ENCODE measurements at places on chromosomes 3 and 15.

GRCh38 chr3:125313060-125313635, 62.0 kb downstream of the ZNF148 start:
- DNase-seq = no peak

DNA sequence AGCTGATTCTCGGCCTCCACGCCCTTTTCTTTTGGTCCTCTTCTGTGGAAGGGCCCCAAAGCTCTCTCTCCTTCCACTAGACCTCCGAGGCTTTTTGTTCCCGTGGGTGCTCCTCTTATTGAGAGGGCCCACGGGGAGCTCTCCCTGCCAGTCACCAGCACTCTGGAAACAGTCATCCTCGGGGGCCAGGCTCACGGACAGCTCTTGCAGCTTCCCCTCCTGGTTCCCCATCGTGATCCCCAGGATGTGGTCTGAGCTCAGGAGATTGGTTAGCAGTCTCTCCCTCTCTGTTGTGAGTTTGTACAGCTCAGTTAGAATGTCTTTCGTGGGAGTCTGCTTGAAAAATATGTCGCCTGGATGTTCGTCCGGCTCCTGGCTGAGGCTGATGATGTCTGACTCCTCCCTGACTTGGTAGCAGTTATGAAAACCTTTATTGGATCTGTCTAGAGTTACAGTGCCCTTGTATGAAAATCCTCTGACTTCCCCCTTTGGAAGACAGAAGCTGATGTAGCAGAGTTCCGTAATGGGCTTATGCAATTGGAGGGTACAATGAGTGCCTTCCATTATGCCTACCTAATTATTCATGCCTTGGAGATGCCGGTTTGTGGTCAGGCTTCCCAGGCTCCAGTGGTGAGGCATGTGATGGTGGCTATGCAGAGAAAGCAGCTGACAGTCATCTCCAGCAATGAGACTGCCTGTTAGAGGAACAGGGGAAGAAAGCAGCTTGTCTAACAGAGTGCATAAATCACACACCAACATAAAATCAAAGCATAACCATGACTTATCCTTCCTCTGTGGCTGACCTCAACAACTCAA, 40.0 kb downstream of the FMN1 start:
- peak; percentile 60 for DNase-seq

GRCh38 chr15:92883876-92884435, 16.2 kb upstream of the CHD2 start:
- DNase-seq = peak; percentile 76

GRCh38 chr15:71455107-71455506, 339.8 kb downstream of the THSD4 start:
- no peak for DNase-seq

DNA sequence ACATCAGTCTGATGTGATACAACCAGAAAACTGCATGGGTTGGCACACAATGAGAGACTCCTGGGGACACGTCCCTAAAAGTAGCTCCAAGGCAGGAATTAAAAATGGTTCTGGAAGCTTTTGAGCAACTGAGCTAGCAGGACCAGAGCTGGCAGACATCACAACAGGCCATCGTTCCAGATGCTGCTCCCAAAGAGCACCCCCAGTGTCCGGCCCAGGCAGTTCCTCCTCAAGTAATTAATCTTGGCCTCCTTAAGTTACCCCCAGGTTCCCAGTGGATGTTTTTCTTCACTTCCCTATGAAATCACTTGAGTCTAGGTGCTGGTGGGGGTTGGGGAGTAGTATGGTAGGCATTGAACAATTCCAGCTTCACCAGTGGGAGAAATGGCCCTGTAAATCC, 711.6 kb downstream of the MECOM start:
- no peak for DNase-seq

DNA sequence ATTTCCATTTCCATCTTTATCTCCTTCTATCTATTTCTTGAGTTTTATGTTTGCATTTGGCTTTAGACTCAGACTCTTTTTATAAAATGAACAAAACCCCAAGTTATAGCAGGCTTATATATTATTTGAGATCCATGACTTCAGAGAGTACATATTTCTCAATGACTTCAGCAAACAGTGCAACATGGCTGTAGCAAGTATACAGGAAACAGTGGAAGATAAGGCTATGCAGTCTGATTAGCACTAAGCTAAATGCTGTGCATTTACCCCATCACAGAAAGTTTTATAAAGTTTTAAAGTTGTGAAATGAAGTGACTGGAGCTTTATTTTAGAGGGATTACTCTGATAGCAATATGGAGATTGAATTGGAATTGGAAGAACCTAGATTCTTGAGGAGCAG, 463.5 kb upstream of the TGFBR2 start:
- DNase-seq = no peak

- no peak for DNase-seq
Measured at GRCh38 chr3:86969500-86970189, 21.3 kb downstream of the VGLL3 start.

GRCh38 chr3:27633224-27633545, 88.9 kb downstream of the EOMES start:
- DNase-seq = no peak

- DNase-seq = peak; percentile 99
Measured at GRCh38 chr15:43329960-43330779, at the start of gene LCMT2. Gene LCMT2 (minus strand): TSS chr15:43330573. CDS start chr15:43330489, 84 bp downstream.

GRCh38 chr3:171156401-171157010, 130.0 kb upstream of the SLC2A2 start:
- no peak for DNase-seq

DNA sequence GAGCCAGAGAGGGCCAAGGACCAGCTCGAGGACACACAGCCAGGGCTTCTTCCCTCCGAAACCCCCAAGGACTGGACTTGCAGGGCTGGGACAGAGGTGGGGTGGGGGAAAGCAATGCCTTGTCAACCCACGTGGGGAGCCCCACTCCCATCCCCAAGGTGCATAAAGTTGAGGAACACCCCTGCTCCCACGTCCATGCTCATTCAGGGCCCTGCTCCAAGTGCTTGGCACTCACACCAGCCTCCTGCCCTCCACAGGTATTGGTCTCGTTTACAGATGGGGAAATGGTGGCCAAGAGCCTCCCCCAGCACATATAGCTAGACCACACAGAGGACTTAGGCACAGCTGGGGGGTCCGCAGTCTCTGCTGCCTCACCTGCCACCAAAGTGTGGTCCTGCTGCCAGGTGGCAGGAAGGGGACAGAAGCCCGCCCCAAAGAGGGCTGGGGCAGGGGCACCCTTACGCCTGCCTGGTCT, 50.5 kb upstream of the CSPG4 start:
- DNase-seq = no peak

DNA sequence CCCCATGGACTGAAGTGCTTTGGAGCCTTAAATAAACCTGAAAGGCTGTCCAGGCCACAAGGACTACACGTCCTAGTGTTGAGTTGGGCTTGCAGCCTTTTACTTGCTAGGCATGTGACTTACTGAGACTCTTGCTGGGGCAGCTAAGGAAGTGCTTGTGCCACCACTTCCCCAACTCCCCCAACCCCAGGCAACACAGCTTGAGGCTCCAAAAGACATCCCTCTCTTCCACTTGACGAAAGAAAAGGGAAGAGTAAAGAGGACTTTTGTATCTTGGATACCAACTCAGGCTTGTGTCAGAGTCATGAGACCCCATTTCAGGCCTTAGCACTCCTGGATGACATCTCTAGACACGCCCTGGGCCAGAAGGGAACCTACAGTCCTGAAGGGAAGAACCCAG, 109.8 kb downstream of the XRN1 start:
- DNase-seq = no peak

GRCh38 chr3:127156338-127157050, 36.4 kb upstream of the PRR23E start:
- DNase-seq = no peak

DNA sequence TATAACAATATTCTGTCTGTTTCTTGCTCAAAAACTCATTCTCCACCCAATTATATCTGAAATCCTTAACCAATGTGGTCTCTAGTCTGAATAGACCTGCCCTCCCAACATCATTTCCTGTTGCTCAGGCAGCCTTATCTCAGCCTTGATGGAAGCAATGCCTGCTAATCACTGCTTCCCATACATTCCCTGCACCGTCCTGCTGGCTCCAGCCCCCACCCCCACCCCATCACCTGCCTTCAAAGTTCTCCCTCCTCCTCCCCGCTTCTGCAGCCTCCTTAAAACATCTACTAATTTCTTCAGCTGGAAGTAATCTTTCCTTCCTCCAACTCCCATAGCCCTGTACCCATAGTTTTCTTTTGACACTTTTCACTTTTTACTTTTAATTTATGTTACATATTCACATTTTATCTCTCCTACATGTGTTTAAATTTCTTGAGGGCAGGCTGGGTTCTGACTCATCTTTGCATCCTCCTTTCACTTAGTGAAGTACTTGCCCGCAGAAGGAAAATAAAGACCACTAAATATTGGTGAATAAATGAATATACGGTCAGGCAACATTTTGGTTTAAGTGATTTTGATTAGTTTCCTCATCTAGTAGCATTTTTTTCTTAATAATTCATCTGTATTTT, 98.2 kb downstream of the MEIS2 start:
- no peak for DNase-seq

DNA sequence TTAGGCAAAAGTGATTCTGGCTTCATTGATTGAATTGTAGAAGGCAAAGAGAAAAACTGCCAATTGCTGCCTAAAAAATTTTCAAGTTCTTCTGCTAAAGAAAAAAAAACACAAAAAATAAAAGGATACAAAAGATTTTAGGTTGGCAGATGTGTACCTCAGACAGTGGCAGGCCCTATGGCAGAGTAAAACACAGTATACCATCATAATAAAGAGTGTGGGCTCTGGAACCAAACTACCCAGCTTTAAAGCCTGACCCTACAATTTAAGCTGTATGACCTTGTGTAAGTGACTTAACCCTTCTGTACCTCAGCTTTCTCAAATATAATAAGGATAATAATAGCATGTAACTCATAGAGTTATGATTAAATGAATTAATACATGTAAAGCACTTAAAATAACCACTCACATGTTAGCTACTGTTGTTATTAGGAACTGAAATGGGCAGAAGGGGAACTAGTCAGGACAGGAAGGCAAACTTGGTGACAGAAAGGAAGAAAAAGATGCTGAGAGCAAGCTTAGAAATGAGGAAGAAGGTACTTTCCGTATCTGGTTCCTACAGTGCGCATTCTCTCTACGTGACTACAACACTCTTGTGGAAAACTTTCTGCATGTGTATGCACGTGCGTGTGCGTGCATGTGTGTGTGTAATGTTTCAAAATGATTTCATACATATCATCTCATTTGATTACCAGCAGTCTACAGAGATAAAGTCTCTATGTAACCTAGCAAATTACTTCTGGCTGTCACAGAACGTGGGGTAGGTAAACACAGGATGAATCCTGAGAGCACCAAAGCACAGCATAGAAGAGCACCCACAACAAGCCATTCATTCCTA, 13.6 kb upstream of the GATM start:
- no peak for DNase-seq

- no peak for DNase-seq
Measured at GRCh38 chr3:134104031-134104430, 74.3 kb upstream of the SLCO2A1 start.

DNA sequence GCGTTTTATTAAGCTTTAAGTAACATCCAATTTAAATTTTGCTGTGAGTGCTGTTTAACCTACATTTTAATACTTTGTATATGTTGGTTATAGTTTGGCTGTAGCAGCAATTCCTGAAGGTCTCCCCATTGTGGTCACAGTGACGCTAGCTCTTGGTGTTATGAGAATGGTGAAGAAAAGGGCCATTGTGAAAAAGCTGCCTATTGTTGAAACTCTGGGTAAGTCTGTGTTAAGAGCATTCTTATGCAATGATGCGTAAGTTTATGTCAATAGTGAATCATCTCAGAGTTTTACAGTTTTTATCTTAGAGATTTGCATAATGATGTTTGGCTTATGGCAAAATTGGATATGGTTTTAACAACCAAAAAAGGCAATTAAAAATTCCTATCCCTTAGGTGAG, 62.7 kb downstream of the ASTE1 start:
- DNase-seq = peak; percentile 76

GRCh38 chr15:26661748-26662147, 111.1 kb downstream of the GABRB3 start:
- DNase-seq = peak; percentile 58

- no peak for DNase-seq
Measured at GRCh38 chr3:57694146-57694545, 1.3 kb upstream of the DENND6A start.

GRCh38 chr3:50454481-50455070, 48.9 kb downstream of the CACNA2D2 start:
- peak; percentile 73 for DNase-seq

GRCh38 chr15:56064152-56064551, 70.7 kb upstream of the NEDD4 start:
- no peak for DNase-seq

GRCh38 chr3:54994111-54994513, 66.3 kb upstream of the LRTM1 start:
- peak; percentile 88 for DNase-seq

GRCh38 chr3:139353920-139354556, 10.2 kb downstream of the MRPS22 start:
- DNase-seq = peak; percentile 74

- DNase-seq = no peak
Measured at GRCh38 chr3:114566162-114566755, 272.4 kb downstream of the TIGIT start.

GRCh38 chr15:55827955-55828354, 85.0 kb upstream of the PRTG start:
- DNase-seq = no peak

GRCh38 chr15:61087573-61087972, 141.5 kb downstream of the RORA start:
- DNase-seq = no peak

- DNase-seq = no peak
Measured at GRCh38 chr3:71156062-71156665, 427.4 kb downstream of the FOXP1 start.

DNA sequence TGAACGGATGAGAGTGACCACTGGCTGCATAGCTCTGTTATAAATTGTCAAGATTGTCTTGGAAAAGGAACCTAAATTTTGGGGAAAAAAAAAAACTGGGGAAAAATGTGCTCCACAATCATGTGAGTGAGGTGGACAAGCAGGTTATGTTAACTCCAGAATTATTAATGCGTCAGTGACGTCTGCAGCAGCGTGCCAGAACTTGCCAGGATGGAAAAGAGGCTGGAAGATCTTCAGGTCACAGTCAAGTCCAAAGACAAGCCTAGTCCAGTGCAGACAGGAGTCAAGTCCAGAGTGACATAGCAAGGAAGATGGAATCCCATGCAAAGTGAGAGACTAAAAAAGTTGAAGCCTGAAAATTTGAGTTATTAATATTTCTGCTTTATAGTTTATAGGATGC, 140.6 kb downstream of the RYR3 start:
- no peak for DNase-seq

DNA sequence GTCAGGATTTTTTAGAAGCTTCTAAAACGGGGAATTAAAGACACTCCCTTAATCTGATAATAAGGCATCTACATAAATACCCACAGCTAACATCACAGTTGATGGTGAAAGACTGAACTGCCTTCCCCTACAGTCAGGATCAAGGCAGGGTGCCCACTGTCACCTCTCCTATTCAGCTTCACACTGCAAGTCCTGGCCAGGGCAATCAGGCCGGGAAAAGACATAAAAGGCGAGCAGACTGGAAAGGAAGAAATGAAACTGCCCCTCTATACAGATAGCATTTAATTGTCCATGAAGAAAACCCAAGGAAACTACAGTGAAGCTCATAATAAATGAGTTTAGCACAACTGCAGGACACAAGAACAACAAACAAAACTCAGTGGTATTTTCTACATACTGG, 61.7 kb downstream of the HERC2 start:
- DNase-seq = no peak

- DNase-seq = no peak
Measured at GRCh38 chr3:150049317-150049716, 78.6 kb upstream of the PFN2 start.

GRCh38 chr3:145857956-145858355, 303.0 kb downstream of the PLOD2 start:
- no peak for DNase-seq

Measured in eye (tissue), 1 donor.